ENCODE measurements at places on chromosomes 1 and 21.

- no peak for DNase-seq
Observed at GRCh38 chr1:215539803-215540570, 27.1 kb upstream of the KCTD3 start.

DNA sequence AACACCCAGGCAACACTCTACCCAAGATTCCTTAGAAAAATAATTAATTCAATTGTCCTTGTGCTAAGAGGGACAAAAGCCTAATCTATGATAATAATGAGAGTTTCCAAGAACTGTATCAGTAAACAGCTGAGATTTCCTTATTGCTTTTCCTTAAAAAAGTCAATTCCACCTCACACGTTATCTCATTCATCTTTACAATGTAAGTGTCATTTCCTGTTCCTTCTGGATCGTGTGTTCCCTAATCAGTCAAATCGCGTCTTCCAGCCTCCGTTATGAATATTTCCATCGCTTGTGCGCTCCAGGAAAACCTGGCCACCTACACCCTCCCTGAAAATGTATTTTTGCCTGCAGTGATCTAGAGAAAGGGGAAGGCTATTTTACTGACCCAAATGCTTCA, 23.9 kb upstream of the CLDN17 start:
- no peak for DNase-seq

- DNase-seq: no peak
Observed at GRCh38 chr1:24900985-24901781, 28.9 kb downstream of the RUNX3 start.

- DNase-seq: no peak
Observed at GRCh38 chr1:84247425-84248220, 53.9 kb upstream of the SAMD13 start.

GRCh38 chr1:6935361-6935883, 150.2 kb downstream of the CAMTA1 start:
- DNase-seq: no peak

GRCh38 chr1:58854576-58854975, 70.7 kb upstream of the JUN start:
- no peak for DNase-seq

GRCh38 chr21:46229133-46229922, 754 bp upstream of the LSS start:
- DNase-seq: no peak

GRCh38 chr21:28148400-28149064, 844.1 kb downstream of the LTN1 start:
- no peak for DNase-seq

GRCh38 chr1:43258370-43258769, 11.4 kb upstream of the TMEM125 start:
- DNase-seq: no peak

DNA sequence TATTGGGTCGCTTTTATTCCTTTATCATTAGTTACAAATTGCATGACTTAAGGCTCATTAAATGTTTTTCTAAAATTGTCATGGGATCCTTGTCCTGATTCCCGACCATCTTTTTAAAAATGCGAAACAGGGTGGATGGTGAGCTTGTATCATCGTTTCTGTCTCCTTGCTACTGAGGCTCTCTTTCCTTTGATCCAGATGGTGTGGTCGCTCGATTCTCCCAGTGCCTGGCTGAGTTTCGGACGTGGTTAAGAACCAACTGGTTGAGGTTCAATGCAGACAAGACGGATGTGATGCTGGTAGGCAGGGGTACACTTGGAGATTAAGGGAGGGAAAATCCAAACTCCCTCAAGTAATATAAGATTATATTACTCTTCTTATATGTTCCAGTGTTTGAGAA, 1.2 kb downstream of the MIER1 start:
- DNase-seq: no peak

GRCh38 chr1:203791498-203791897, 3.9 kb upstream of the ZBED6 start:
- DNase-seq: no peak
